DMS79 (cell line): ENCODE measurements at places on chromosomes 3 and 15.

DNA sequence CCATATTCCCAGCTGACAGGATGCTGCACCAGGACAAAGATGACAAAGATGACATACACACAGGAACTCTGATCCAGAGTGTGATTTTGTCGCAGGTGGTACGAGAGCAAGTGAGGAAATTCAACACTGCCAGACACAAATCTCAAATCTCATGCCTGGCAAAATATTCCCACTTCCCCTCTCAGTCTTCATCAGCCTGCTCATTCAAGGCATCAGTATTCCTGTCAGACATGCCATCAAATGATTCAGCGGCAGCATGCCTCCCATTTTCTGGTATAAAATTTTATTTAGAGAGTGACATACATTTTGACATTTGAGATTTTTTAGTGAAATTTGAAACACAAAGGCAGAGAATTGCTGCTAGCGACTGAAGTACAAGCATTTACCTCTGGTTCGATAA is 228.1 kb upstream of the LMCD1 start:
- no peak for DNase-seq

- no peak for DNase-seq
These were observed 37.8 kb upstream of the SPTSSB start for GRCh38 chr3:161409069-161409468.

DNA sequence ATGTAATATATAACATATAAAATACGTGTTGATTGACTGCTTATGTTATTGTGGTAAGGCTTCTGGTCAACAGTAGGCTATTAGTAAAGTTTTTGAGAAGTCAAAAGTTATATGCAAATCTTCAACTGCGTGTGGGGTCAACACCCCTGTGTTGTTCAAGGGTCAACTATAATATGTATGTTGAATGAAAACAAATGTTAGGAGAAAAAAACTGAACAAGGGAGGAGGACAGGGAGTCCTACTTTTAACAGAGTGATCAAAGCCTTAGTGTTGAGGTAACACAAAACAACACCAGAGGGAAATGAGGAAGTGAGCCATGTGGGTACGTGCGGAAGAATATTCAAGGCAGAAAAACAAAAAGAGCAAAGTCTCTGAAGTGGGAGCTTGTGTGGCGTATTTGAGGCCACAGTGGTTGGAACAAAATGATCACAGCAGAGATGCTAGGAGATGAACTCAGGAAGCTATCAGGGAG is 62.5 kb downstream of the SFMBT1 start:
- no peak for DNase-seq

DNA sequence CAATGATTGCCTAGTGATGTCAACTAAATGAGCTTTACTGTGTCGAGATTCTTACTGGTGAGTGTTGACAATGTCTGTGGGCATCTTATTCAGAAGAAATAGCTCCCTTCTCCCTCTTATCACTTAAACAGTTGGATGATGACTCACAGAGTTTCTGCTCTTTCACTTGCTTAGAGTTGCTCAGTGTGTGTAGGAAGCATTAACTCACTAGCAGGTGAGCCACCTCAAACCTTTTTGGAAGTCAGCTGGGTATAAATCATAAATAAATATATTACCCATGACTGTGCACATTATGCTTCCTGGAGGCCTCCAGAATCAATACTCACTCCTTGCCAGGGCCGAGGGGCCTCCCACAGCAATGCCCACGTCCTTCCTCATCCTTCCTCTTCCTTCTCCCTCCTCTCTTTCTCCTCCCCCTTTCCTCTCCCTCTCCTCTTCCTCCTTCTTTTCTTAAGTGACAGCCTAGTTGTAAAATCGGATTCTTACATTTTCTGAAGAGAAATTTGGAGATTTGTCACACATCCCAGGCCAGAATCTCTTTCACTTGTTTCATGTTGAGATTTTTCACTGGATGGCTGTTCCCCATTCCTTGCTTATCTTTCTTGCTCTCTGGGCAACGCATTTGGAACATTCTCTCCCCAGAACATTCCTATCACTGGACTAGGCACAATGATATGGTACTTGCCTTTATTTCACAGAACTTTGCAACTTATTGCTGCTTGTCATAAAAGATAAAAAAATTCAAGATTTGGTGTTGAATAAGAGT is 17.5 kb downstream of the SHC4 start:
- no peak for DNase-seq

DNA sequence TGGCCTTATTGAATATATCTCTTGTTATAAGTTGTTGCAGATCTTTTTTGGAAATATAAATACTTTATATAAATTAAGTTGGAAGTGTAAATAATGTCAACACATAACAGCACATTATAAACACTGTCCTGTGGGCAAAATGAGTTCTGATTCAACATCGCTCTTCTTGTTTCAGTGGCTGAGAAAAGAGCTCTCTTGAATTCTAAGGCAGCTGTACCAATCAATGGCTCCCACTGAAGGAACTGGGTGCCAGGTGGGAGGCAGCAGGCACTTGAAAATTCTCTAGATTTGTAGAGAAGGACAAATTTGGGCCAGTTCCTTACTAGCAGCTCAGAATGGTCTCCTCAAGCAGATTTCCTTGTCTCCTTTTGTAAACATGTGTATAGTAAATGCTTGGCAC is 45.6 kb downstream of the CHST2 start:
- DNase-seq = no peak

DNA sequence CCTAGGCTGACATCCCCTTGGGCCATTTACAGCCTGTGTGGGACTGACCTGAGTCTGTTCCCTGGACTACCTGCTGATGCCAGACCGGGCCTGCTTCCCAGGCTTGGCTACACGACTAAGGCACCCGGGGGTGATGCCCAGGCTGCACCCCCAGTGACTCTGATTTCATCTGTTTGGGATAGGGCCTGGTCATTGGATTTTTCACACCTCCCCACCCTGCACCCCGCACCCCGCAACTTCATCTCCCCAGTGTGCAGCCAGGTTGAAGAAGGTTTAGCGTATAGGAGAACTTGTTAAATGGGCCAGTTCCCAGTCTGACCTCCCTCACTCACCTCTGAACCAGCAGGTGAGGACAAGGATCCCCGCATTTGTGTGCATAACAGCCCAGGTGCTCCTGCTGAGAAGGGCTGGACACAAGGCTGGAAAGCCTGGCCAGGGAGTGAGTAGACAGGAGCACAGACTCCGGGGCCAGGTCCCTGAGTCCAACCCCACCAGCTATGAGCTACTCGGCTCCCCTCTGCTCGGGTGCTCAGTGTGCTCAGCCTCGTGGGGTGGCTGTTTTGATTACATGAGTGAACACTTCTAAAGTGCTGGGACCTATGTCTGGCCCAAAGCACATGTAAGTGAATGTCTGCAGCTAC is 18.5 kb downstream of the SLC6A20 start:
- DNase-seq = no peak

GRCh38 chr3:99659032-99659431 is 20.6 kb downstream of the COL8A1 start:
- DNase-seq = no peak

DNA sequence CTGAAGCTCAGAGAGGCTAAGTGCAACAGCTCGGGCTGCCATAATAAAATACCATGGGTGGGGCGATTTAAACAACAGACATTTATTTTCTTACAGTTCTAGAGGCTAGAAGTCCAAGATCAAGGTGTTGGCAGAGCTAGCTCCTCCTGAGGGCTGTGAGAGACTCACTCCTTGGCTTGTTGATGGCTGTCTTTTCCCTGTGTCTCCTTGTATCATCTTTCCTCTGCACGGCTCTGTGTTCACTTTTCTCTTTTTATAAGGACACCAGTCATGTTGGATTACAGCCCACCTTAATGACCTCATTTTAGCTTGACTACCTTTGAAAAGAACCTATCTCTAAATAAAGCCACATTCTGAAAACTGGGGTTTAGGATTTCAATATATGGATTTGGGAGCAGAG is 129.7 kb downstream of the RPL22L1 start:
- DNase-seq = no peak

DNA sequence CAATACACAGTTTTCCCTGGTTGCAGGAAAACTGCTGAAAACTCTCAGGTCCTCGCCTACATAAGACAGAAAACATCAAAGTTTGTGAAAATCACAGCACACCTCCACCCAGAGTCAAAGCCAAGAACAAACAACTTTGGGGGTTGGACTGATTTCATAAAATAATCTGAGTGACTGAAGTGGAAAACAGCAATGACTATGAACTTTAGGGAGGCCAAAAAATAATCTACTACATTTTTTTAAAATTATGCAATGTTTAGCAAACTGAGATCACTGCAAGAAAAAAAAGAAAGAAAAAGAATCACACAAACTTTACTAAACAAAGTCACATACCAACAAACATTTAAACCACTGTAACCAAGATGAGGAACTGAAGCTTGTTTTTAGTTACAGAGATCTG is 15.9 kb upstream of the FOXP1 start:
- DNase-seq = no peak

DNA sequence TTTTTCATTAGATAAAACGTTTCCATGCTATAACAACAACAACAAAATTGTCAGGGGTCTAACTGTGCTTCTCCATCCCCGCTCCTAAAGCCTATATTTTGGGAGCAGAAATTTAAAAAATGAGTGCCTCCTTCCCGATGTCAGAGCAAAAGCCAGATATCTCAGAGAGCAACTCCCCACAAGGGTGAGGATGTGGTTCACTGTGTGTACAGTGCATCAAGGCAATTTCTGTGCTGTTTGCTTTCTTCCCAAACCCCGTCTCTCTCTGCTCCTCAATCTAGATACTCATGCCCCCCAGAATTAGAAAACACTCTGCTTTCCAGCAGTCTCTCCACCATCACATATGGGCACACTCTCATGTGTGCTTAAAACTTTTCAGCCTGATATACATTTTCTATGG is 76.7 kb upstream of the MBNL1 start:
- DNase-seq = no peak

GRCh38 chr3:11641683-11642430 is 1.9 kb downstream of the VGLL4 start:
- DNase-seq = no peak

DNA sequence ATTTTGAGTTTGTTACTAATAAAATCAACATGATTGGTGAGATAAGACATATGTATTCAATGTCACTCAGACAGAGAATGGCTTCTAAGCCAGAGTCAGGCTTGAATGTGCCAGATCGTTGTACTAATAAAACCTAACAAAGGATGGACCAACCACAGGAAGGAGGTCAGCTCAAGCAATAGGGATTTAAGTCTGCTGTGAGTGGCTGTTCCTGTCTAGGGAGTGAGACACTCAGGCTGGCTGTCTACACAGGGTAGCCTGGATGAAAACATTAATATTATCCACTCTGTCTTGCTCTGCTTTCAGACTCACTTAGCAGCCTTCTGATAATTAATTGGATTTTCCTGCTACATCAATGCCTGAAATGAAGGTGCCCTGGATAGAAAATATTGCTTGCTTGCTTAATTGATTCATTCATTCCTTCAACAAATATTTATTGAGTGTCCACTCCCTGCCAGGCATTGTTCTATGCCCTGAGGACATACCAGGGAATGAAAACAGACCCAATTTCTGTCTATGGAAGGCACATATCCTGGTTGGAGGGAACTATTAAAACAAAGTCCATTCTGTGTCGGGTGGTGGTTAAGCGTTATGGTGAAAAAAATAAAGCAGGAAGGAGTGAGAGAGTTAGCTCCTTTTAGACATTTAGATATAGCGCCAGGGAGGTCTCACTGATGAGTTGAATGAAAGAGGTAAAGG is 239.4 kb downstream of the CHST2 start:
- DNase-seq = no peak

- no peak for DNase-seq
These were observed 88.3 kb downstream of the MYO5A start for GRCh38 chr15:52440414-52440813.

DNA sequence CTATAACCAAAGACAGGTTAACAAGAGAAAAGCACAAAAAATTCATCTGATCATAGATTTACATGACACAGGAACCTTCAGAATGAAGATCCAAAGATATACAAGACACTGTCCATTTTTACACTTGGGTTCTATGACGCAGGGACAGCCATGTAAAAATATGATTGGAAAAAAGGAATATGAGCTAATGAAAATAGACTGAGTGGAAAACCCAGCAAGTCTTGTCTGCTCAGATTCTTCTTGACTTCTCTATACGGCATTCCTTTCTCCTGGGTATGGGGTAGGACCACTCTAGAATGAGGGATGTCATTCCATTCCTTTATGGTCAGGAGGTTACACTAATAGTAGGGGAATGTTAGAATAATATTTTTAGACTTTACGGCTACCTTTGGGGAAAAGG is 46.9 kb downstream of the WDR49 start:
- DNase-seq = no peak

DNA sequence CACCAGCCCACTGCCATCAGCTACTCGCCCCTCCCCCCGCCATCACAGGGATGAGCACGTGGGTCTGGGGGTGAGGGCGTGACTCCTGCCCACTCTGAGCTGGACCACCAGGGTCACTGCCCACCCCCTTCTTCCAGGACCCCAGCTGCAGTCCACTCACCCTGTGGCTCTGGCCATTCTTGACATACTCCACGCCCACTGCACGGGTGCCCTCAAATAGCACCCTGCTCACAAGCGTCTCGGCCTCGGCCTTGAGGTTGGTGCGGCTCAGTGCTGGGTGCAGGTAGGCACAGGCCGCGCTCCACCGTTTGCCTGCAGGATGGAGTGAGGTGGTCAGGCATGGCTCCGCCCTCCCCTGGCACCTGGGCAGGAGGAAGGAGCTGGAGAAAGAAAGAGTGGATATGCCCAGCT is 23.9 kb downstream of the CHDH start:
- DNase-seq = no peak

- DNase-seq = no peak
These were observed 227.1 kb upstream of the CD96 start for GRCh38 chr3:111314898-111315297.

- DNase-seq = no peak
These were observed 66.4 kb downstream of the PTPRG start for GRCh38 chr3:61627768-61628185.

- DNase-seq = no peak
These were observed 565 bp downstream of the MANF start for GRCh38 chr3:51385621-51386091.

GRCh38 chr3:86239946-86240345 is 751.0 kb downstream of the VGLL3 start:
- DNase-seq = no peak

DNA sequence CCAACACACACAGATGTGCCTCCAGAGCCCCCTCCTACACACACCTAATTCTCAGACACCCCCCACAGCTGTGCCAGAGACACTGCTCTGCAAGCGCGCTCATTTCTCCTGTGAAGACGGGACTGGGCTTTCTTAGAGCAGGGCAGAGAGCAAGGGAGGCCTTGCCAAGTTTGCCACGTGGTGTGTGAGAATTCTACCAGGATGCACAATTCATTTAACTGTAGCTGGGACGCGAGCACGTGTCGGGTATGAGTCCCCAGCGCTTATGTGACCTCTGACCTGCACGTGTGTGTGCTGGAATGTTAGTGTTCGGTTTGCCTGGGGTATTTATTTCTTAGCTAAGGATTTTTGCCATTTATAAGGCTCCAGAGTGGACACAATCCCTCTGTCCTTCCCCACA is 37.0 kb downstream of the FEM1B start:
- DNase-seq = no peak

- no peak for DNase-seq
These were observed 140.6 kb upstream of the BHLHE40 start for GRCh38 chr3:4838621-4839022.

- no peak for DNase-seq
These were observed 2.9 kb upstream of the JAGN1 start for GRCh38 chr3:9887480-9887879.
